Breast epithelium (tissue), 4 donors: ENCODE measurements at places on chromosomes 5 and 9. TPM values are rescaled to one million over a fixed set of nuclear protein-coding genes. Genes with fewer than 3 reads are reported as not detected.

TXNDC15 gene
- 74.9 TPM for total RNA-seq

AHRR gene
- total RNA-seq, result not detected

UGT3A1 gene
- not detected for total RNA-seq

LCP2 gene
- 41.4 TPM for total RNA-seq

PAPPA gene
- total RNA-seq, result 3.4 TPM

ADAMTS2 gene
- total RNA-seq, result 19.7 TPM

PLPPR1 gene
- 2.2 TPM for total RNA-seq

FAM163B gene
- not detected for total RNA-seq

KIAA1958 gene
- total RNA-seq, result 11.8 TPM

ADAMTS6 gene
- total RNA-seq, result 1.4 TPM

SREK1IP1 gene
- 6.6 TPM for total RNA-seq

IFNK gene
- total RNA-seq, result not detected

PCDHGA2 gene
- total RNA-seq, result 6.2 TPM

INSL6 gene
- not detected for total RNA-seq

GRIA1 gene
- total RNA-seq, result 0.33 TPM

PCDHGA8 gene
- total RNA-seq, result 2.6 TPM

SLC46A2 gene
- 0.16 TPM for total RNA-seq

SHC3 gene
- 6.7 TPM for total RNA-seq

C6 gene
- 1.2 TPM for total RNA-seq

SYK gene
- 25.9 TPM for total RNA-seq

DBH gene
- not detected for total RNA-seq

SAPCD2 gene
- 2.9 TPM for total RNA-seq

SEC24A gene
- total RNA-seq, result 15.0 TPM

SLC12A7 gene
- total RNA-seq, result 25.0 TPM

AGPAT2 gene
- total RNA-seq, result 110 TPM

DOCK8 gene
- total RNA-seq, result 34.1 TPM

PCDHA12 gene
- 0.48 TPM for total RNA-seq

CDKN2B gene
- 70.1 TPM for total RNA-seq

FREM1 gene
- 12.2 TPM for total RNA-seq

ANKRD55 gene
- not detected for total RNA-seq

HAVCR1 gene
- total RNA-seq, result 0.44 TPM

NTRK2 gene
- 25.9 TPM for total RNA-seq

ELL2 gene
- total RNA-seq, result 95.7 TPM

NUTM2G gene
- not detected for total RNA-seq

PCDHB4 gene
- 7.7 TPM for total RNA-seq

FCN2 gene
- total RNA-seq, result 2.0 TPM

P4HA2 gene
- total RNA-seq, result 34.8 TPM

SNCAIP gene
- total RNA-seq, result 9.8 TPM

SH3TC2 gene
- total RNA-seq, result 0.48 TPM

PCDHB3 gene
- 6.2 TPM for total RNA-seq

NUDT2 gene
- 22.0 TPM for total RNA-seq

MLANA gene
- not detected for total RNA-seq

SPEF2 gene
- total RNA-seq, result 35.9 TPM

ENHO gene
- 0.33 TPM for total RNA-seq

SPATA9 gene
- total RNA-seq, result not detected

LIFR gene
- 179 TPM for total RNA-seq

ANGPTL2 gene
- total RNA-seq, result 61.8 TPM

TRIP13 gene
- total RNA-seq, result 2.3 TPM

LRRC19 gene
- total RNA-seq, result not detected

SLC45A2 gene
- not detected for total RNA-seq

TMEM252 gene
- not detected for total RNA-seq

CERCAM gene
- total RNA-seq, result 19.8 TPM

TLN1 gene
- total RNA-seq, result 163 TPM

PDE8B gene
- 57.1 TPM for total RNA-seq

GARIN3 gene
- not detected for total RNA-seq

LVRN gene
- total RNA-seq, result 72.3 TPM
